Gastroesophageal sphincter (tissue), 4 donors: ENCODE measurements at places on chromosomes 16 and 17.

DNA sequence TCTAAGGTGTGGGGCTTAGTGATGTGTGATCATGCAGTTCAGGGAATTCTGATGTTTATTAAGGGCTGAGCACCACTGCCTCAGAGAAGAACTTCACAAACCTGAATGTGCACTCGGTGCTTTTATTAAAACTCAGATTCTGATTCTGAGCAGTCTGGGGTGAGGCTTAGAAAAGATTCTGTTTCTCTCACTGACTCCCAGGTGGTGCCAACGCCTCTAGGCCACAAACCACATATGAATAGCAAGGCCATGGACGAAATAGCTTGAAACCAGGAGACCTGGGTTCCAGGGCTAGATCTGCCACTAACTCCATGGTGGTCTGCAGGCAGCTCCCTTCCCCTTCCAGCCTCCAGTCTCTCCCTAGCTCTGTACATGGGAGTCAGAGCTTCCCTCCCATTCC, 169.1 kb downstream of the HS3ST3B1 start:
- no peak for ATAC-seq

DNA sequence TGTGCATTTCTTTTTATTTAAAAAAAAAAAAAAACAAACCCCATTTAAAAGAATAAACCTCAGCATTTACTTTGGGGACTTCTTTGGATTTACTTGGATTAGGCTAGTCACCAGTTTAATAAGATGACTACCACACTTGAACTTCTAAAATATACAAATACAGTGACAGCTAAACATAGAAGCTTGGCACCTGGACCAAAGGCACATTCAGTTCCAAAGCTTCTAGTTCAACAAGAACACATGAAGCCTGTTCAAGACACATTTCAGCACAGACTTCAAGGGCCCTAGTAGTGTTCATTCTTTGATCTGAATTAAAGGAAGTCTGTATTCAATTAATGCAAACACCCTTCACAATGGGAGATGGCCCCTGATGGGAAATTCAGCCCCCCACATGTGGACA, 11.6 kb upstream of the ROGDI start:
- ATAC-seq, result peak; percentile 85

DNA sequence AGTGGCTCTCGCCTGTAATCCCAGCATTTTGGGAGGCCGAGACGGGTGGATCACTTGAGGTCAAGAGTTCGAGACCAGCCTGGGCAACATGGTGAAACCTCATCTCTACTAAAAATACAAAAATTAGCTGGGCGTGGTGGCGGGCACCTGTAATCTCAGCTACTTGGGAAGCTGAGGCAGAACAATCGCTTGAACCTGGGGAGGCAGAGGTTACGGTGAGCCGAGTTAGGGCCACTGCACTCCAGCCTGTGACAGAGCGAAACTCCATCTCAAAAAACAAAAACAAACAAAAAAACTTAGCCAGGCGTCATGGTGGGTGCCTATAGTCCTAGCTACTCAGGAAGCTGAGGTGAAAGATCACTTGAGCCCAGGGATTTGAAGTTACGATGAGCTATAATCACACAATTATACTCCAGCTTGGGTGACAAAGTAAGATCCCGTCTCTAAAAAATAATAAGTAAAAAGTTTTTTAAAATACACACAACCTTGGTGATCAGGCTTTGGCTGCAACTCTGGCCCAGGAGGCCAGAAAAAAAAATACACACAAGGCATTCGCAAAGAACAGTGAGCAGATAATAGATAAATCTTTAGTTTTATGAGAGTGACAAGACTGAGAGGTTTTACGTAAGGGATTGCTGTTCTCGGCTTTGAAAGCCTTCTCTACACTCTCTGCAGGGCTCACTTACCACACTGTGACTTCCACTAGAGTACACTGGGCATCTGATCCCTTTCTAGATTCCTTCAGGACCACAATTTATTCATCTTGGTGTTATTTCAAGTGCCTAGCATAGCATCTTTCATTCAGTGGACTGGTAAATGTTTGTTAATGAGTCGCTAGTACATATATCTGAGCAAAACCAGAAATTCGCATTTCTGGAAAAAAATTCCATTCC, 5.9 kb downstream of the GSPT1 start:
- ATAC-seq, result no peak

GRCh38 chr17:56206351-56206750, 53.1 kb downstream of the ANKFN1 start:
- no peak for ATAC-seq

DNA sequence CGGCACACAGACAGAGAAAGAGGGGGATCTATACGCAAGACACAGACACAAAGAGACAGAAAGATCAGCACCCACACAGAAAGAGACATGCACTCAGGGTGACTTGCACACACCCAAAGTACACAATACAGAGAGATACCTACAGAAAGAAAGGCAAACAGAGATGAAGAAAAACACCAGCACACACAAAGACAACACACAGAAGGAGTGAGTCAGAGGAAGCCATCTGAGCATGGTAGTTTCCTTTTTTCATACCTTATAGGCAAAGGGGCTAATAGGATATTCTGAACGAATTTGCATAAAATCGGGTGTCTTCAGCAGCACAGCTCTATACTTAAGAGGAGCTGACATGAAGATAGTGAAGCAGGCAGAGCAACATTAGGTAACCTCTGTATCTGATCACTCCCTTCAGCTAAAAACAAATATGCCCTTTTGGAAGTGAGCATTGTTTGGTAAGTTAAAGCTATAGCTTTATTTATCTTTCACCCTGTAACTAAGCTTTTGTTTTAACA, 198.6 kb downstream of the AATF start:
- ATAC-seq, result no peak

DNA sequence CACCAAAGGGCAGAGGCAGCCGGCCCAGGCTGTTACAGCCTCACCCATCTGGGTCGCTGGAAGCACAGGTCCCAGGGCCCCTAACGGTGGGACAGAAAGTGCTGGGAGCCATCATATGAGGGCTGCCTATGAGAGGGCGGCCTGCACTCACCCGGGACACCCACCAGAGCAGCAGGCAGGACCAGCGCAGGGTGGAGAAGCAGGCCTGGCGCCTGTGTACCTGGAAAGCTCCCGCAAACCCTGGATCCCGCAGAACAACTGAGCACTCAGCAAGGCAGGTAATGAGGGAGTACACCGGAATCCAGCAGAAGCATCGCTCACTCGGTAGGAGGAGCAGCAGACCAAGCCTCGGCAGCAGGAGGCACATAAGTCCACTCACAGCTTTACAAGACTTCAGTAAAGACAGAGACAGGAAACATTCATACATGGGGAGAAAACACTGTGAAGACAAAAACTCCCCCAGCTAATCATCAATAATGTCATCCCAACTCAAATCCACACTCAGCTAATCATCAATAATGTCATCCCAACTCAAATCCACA, 31.5 kb upstream of the C16orf95 start:
- no peak for ATAC-seq

DNA sequence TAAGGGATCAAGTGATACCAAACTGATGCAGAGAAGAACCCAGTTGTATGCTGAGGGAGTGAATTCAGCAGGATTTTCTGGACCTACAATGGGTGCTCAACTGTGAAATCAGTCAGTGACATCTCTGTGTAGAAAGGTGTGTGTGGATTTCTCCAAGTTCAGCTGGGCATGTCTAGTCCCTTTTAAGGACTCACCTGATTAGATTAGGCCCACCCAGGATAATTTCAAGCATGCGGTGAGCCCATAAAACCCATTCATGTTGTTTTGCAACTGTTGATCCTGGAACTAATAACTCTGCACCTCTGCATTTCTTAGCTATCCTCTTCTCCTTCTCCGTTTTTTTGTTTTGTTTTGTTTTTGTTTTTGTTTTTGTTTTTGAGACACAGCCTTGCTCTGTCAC, 35.1 kb upstream of the DNAJA2 start:
- no peak for ATAC-seq

GRCh38 chr17:38912221-38912813, 13.1 kb upstream of the LASP1NB start:
- peak; percentile 69 for ATAC-seq

DNA sequence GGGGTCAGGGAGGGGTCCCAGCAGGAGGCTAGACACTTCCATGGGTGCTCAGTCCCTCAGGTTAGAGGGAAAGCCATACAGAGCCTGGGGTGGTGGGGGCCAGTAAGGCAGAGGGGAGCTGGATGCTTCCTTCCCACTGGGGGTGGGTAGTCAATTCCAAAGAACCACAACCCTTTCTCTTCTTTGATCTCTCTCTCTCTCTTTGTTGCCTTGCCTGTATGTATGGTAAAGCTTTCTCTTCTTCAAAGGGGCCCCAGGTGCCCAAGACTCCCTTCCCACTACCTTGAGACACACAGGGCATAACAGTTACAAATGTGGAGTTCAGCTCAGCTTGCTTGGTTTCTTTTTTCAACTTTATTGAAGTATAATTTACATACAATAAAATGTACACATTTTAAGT, 30.5 kb upstream of the C1QL1 start:
- no peak for ATAC-seq

DNA sequence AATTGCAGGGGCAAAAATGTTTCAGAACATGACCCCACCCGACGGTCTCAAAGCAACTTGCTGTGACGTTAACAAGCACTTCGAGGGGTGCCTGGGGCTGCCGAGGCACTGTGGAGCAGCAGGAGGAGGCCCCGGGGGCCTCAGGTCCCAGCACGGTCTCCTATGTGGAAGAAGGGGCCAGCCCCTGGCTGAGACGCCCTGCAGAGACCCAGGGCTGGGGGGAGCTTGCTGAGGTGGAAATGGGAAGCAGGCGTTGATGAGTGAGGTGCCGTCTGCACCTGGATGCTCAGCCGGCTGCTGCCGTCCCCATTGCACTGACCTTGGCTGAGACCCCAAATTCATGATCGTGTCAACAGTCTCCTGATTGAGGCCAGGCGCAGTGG, 46.5 kb downstream of the NT5M start:
- no peak for ATAC-seq

GRCh38 chr17:7207120-7208001, 12.3 kb downstream of the DLG4 start:
- no peak for ATAC-seq

DNA sequence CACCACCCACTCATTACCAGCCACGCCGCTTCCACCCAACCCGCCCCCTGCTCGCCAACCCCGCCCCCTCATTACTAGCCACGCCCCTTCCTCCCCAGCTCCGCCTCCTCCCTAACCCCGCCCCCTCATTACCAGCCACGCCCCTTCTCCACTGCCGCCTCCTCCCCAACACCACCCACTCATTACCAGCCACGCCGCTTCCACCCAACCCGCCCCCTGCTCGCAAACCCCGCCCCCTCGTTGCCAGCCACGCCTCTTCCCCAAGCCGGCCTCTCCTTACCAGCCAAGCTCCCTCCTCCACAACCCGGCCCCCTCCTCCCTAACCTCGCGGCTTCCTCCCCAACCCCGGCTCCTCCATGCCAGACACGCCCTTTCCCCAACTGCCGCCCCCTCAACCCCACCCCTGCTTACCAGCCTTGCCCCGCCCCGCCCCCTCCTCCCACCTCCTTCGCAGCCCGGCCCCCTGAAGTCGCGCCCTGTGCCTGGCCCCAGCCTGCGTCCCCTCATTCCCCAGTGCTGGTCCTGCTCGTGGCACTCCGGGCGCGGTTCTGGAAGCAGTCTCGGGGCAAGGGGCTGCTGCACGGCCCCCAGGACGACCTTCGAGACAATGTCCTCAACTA, 7.3 kb downstream of the SLC22A31 start:
- peak; percentile 55 for ATAC-seq

- no peak for ATAC-seq
Measured at GRCh38 chr16:28257256-28257655, 35.1 kb upstream of the SBK1 start.

DNA sequence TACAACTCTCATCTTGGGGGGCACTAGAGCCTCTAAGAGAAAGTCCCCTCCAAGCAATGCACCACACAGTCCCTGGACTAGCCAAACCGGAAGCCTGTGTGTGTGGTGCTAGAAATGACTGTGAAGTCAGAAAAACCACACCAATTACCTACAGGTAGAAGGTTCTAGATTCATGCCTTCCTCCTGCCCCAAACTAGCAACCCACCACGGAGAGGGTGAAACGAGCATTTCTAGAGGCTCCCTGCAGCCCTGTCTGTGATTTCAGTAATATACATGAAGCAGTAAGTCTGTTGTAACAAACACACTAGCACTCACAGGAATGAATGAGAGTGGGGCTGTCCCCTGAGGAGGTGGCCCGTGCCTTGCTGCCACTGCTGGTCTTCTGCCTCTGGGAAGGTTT, 13.6 kb downstream of the ZFHX3 start:
- ATAC-seq, result no peak

DNA sequence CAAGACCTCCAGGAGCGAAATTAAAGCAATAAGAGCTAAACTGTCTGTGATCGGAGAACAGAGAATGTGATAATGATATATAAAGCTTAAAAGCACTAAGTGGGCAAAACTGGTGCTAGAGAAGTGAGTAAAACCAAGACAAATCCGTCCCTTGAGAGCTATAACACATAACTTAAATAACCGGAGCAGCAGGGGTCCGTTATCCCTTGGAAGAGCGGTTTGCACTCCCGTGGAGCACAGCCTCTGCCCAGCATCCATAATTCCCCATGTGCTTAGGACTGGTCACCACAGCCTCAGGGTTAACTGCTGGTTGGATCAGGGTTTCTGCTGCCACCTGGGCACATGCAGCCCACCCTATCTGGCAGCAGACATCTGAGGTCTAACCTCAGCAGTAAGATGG, 489.0 kb downstream of the NPIPA7 start:
- no peak for ATAC-seq

- ATAC-seq, result no peak
Measured at GRCh38 chr16:85924675-85925074, 25.7 kb downstream of the IRF8 start.

DNA sequence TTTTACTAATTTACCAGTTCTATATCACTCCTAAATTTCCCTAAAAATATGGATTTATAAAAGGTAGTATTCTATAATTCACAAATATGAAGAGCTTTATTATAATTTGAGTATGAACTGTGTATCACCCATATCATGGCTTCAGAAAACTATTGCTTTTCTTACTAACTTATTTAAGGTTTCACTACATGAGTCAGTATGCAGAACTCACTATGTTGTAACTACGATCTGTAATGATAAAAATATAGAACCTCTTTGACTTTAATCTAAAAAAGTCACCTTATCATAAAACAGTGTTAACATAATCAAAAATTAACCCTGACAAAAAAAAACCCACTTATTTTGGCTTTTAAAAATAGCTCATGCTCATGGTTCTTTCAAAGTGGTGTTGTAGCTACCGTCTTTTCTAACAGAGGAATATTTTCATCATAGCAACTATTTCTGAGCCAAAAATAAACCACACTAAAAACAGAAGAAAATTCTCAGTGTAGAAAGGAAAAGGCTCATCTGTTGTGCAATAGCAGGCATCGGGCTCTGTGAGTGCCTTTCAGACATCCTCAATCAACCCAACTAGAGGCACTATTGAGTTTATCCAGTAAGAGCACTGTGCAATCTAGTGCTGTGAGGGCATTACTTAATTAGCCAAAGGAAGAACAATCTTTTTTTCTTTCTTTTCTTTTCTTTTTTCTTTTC, 42.1 kb downstream of the ITGAM start:
- ATAC-seq, result peak; percentile 80
